ENCODE measurements at places on chromosomes 5 and 9.

GRCh38 chr9:127555840-127556820 is 55.9 kb upstream of the STXBP1 start:
- peak; percentile 49 for DNase-seq

DNA sequence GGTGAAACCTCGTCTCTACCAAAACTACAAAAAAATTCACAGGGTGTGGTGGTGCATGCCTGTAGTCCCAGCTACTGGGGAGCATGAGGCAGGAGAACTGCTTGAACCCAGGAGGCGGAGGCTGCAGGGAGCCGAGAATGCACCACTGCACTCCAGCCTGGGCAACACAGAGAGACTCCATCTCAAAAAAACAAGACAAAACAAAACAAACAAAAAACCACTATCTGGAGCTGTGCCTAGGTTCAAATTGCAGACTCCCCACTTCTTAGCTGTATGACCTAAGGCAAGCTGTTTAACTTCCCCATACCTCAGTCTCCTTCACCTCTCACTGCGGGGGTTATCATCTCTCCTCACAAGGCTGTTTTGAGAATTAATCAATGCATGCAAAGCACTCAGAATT is 68.0 kb downstream of the MAPKAP1 start:
- DNase-seq, result no peak

DNA sequence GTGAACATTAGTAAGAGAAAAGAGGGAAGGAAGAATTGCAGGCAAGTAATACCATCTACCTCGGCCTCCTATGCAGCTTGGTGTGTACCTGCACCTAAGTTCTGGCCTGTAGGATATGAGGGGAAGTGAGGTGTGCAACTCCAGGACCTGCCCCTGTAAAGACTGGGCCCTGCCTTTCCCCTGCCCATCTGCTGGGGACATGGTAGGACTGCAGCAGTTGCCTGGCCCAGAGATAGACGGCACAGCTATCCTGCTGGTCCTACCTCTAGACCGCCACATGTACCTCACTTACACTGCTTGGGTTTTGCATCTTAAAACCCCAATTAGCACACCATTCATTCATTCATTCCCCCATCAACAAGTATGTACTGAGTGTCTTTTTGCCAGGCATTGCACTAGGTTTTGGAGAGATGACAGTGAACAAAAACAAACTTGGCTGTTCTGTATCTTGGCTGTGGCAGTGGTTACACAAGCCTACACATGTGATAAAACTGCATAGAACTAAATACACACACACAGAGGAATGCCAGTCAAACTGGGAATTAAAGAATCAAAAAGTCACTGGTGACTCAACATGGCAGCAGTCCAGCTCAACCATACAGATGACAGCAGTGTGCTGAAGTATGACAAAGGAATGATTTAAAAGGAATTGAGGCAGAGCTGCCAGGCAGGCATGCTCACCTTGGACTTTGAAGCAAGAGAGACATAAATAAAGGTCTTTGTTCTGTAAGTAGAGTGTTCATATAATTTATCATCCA is 23.3 kb upstream of the MGAT1 start:
- no peak for DNase-seq

DNA sequence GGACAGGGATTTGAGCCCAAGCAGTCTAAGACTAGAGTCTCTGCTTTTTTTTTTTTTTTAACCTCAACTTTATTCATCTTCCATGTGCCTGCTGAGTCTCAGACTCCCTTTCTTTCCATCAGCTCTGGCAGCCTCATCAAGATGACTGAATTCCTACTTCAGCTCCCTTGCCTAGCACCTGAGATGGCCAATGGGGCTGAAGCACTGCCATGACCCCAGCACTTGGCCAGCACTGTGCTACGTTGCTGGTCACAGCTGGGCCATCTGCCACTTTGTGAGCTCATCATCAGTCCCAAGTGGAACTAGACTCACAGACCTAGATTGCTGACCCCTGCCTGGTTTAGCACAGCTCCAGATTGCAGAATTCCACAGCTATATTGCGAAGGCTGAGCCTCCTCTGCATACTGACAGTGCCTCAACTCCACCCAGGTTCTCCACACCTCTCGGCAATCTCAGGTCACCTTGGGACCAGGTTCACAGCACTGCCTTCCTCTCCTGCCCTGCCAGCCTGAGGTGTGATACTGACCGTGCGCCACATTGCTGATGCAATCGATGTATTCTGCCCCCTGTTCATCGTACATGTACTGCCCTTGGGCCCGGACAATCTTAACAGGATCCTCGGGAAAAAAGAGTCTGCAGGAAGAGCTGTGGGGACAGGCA is 1.6 kb downstream of the PHYKPL start:
- no peak for DNase-seq

- DNase-seq, result no peak
Measured at GRCh38 chr5:109652096-109652495, 37.6 kb upstream of the MAN2A1 start.

DNA sequence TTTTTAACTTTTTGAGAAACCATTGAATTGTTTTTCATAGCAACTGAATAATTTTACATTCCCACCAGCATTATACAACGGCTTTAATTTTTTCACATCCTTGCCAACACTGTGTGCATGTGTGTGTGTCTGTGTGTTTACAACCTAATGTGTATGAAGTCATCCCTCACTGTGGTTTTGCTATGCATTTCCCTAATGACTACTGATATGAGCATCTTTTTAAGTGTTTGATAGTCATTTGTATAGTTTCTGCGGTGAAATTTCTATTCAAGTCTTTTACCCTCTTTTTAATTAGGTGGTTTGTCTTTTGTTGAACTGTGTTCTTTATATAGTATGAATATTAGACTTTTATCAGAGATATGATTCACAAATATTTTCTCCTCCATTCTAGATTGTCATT is 263.1 kb upstream of the COX7C start:
- no peak for DNase-seq

DNA sequence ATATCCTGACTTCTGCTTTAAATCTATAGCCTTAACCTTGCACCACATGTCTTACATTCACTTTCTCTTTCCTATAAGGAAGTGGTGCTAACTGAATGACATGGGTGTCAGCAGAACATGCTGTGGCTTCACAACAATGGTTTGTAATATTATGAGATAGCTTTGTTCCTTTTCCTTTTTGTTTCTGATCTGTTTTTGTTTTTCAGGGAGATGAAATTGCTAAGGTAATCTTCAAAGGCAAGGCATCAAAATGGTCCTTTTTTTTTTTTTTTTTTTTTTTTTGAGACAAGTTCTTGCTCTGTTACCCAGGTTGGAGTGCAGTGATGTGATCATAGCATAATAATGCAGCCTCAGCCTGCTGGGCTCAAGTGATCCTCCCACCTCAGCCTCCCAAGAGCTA is 53.6 kb upstream of the RANBP6 start:
- no peak for DNase-seq

DNA sequence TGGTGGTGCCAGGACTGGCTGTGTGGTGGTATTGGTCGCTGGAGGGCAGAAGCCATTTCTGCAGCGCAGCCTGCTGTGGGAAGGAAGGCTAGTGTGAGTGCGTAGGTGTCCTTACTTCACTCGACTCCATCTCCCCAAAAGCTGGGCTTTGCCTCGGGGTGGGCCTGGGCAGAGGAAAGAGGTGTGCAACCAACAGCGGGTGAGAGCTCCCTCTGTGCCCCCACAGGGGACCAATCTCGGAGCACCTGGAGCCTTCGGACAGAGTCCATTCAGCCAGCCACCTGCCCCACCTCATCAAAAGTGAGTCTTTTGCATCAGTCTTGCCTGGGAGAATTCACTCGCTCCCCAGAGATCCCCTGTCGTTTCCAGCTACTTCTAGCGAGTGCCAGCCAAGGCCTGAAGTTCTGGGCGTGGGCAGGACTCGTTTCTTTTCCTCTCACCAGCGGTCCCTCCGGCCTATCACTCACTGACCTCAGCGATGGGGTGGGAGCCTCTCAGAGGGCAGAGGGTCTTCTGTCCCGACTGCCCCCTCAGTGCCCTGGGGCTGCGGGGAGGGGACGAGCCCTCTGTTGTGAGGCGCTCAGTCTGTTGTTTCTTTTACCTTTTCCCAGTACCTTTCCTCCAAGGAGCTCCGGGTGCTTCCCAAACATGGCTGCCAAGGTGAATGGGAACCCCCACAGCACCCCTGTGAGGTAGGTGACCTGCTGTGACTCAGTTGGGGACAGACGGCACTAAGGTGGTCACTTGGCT is 32.9 kb upstream of the PRDM12 start:
- no peak for DNase-seq

DNA sequence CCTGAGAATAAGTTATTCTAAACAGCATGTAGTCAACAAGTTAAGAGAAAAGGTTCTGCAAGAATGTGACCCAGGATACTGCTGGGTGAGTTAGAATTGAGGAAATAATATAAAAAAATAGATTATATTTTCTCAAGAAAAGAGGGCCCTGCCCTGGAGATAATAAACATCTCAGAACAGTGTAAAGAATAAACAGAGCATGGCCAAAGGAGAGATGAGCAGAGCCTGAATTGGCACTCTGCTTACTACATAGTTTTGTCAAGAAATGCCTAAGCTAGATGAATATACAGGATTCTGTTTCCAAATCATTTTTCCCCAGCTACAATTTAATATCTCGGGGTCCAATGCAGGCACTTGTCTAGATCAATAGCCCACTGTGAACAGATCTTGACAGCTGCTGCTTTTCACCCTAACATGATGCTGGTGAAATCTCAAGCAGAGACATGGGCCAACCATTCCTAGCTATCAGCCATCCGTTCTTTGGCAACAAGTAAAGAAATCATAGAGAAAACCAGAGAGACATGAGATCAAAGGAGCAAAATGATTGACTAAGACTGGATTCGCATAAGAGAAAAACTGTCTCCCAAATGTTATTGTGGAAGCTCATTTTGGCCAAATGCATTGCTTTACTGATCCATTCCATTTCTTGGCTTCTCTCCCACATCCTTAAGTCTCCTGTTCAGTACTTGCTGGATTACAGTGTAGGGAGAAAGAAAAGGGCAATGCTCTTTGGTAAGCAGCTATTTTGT is 173.2 kb downstream of the PRELID2 start:
- no peak for DNase-seq

GRCh38 chr5:153636670-153637451 is 146.4 kb downstream of the GRIA1 start:
- DNase-seq, result no peak

DNA sequence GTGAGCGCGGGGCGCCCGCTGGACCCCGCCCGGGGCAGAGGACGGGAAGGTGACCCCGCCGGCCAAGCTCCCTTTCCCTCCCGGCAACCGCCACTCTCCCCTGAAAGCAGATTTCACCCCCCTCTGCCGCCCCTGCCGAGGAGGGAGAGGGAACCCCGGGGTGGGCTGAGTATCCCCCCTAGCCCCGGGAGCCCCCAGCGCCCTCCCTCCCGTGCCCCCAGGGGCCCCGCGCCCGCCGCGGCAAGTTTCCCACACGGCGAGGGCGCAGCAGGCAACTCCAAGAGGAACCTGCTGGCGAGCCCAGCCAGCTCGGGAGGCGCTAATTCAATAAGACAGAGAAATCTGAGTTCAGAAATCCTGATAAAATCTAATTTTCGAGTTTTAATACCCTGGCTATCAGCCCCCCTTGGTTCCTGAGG is 1.6 kb downstream of the NTNG2 start:
- DNase-seq, result no peak

GRCh38 chr5:144183254-144183889 is 12.7 kb downstream of the KCTD16 start:
- no peak for DNase-seq

DNA sequence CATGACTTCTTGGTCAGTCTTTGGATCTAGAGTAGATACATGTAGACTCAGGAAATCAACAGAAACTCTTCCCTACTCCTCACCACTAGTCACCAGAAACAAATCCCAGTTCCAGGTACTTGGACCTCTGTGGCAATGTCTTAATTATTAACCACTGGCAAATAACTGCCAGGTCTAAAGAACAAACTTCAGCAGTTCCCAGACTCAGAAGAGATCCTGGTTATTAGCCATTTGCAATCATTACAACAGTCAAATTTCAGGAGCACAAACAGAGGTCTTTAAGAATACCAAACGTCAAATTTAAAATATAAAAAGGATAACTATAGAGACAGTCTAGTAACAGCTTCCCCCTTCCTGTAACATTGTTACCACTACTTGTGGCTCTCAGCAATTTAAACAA is 10.2 kb downstream of the DIAPH1 start:
- no peak for DNase-seq

DNA sequence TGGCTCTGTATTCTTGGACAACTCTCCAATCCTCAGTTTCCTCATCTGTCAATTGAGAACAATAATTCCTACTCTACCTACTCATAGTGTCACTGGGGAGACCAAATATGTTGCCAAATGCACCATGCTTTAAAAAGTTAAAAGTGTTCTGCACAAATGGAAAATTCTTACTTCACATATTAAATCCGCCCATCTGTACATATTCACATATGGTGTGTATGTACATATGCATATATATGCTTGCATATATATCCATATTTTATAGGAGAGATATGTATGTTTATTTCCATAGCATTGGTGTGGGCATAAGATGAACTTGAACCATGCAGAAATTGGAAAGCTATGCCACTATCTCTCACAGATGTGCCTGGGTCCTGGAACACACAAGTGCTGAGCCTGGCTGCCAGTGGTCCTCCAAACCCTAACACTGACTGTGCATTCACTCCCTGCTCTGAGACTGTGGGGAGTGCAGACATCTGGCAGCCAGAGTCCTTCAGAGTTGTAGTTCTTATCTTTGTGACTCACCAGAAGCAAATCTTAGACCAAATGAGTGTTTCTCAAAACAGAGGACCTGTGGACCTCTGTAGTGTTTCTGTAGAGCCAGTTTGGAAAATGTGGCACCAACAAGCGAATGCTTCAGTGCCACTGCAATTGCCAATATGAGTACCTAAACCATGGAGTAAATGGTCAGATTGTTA is 168.7 kb downstream of the GRIA1 start:
- DNase-seq, result no peak

DNA sequence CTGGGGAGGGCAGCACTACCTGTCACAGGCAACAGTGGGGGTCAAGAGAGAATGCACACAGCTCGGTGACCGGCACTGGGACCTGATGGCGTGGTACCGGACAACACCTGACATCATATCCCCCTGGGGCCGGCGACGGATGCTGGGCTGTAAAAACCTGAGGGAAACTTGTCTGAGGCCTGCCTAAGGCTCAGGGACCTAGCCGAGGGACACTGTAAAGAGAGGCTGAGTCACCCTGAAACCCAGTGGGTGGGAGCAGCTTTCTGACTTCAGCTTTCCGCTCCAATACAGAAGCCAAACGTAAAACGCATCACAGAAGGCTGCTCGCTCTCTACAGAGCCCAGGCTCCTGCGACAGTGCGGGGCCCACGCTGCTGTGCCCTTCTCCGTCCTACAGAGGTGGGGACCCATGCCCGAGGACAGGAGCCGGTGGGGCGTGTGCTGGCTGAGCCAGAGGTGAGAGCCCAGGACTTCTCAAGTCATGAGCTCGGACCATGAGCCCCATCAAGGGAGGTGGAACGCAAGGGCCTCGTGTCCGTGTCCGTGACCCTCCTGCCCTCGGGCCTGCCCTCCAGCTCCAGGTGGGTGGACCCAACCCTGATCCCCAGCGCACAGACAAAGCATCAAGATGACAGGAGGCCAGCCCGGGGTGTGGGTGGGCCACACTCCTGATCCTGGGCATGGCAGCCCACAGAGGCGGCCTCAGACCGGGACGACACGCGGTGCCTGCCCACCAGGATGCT is 5.3 kb downstream of the RALGDS start:
- no peak for DNase-seq

- no peak for DNase-seq
Measured at GRCh38 chr9:126504977-126505455, 108.7 kb upstream of the LMX1B start.

GRCh38 chr5:130289132-130290088 is 385.1 kb downstream of the CHSY3 start:
- DNase-seq, result no peak

GRCh38 chr5:91848453-91848852 is 465.3 kb upstream of the ARRDC3 start:
- DNase-seq, result no peak
